ENCODE measurements at places on chromosomes 13 and 19. TPM values are rescaled to one million over a fixed set of nuclear protein-coding genes. Genes with fewer than 3 reads are reported as not detected.

The IRGC gene
- total RNA-seq: not detected

The CEBPA gene
- 16.1 TPM for total RNA-seq

The ZNF530 gene
- total RNA-seq: 3.1 TPM

The SLC7A1 gene
- total RNA-seq: 30.4 TPM

The B3GNT3 gene
- total RNA-seq: 4.8 TPM

The N4BP2L1 gene
- 2.3 TPM for total RNA-seq

The THSD1 gene
- total RNA-seq: 17.8 TPM

The SRRM5 gene
- not detected for total RNA-seq

The ZNF229 gene
- 8.5 TPM for total RNA-seq

The SIGLEC8 gene
- not detected for total RNA-seq

The ZNF534 gene
- total RNA-seq: not detected

The STXBP2 gene
- total RNA-seq: 47.5 TPM

The TMEM238 gene
- 24.3 TPM for total RNA-seq

The LILRB4 gene
- total RNA-seq: under 0.01 TPM

The GNG8 gene
- total RNA-seq: not detected

The SCEL gene
- 51.6 TPM for total RNA-seq

The KLK12 gene
- total RNA-seq: not detected

The EFNB2 gene
- 12.6 TPM for total RNA-seq

The RFPL4AL1 gene
- not detected for total RNA-seq

The CLC gene
- not detected for total RNA-seq

The MED26 gene
- total RNA-seq: 3.6 TPM

The ATP4B gene
- not detected for total RNA-seq

The CELF5 gene
- under 0.01 TPM for total RNA-seq

The MEIOSIN gene
- not detected for total RNA-seq

The PRR12 gene
- total RNA-seq: 0.96 TPM

The ERFL gene
- total RNA-seq: not detected

The IGSF23 gene
- total RNA-seq: 0.48 TPM

The SPRY2 gene
- 4.5 TPM for total RNA-seq

The PRR22 gene
- 0.48 TPM for total RNA-seq

The OR4F17 gene
- not detected for total RNA-seq

The C3 gene
- 32.8 TPM for total RNA-seq

The NACC1 gene
- 43.1 TPM for total RNA-seq

The WTIP gene
- 38.6 TPM for total RNA-seq

The TUBB4A gene
- total RNA-seq: not detected

The GJA3 gene
- total RNA-seq: 0.21 TPM

The PSG3 gene
- total RNA-seq: not detected

The RGL3 gene
- total RNA-seq: not detected

The SLC10A2 gene
- total RNA-seq: not detected

The PCDH20 gene
- total RNA-seq: 3.1 TPM

The NKPD1 gene
- 0.96 TPM for total RNA-seq

The RNASEH2A gene
- total RNA-seq: 9.2 TPM

The RPL36 gene
- 1,423 TPM for total RNA-seq

The WASF3 gene
- 3.1 TPM for total RNA-seq

The IGFL2 gene
- total RNA-seq: 0.48 TPM
